ENCODE measurements at places on chromosomes 4 and X.

DNA sequence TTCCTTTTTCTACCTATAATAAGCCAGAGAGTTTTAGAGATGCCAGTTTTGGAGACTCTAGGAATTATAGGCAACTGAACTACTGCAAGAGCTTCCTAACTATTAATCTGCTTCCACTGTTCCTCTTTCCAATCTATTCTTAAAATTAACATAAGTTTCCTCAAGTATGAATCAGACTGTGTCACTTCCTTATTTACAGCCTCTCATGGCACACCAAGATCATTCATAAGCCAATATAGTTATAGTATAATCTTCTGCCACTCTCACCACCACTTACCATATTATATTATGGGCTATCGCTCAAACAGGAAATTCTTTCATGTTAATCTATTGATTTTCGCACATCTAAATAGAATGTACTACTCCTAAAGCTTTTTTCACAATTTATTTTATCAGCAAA, 383.5 kb downstream of the STPG2 start:
- DNase-seq: no peak

DNA sequence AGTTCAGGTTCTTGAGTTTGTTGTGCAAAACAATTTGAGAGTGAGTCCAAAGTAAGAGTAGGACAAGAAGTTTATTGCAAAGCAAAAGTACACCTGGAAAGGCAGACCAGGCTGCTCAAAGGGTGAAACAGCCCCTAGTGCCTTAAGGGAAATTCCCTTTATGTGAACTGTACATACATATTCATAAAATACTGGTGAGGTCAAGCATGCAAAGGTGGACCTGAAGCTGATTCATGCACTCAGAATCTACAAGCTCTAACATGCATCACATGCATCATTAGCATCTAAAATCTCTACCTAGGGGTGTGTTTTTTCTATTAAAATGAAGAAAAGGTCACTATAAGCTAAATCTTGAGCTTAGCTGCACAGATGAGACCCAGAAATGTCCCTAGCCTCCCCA, 266.9 kb downstream of the SPATA18 start:
- DNase-seq: no peak

DNA sequence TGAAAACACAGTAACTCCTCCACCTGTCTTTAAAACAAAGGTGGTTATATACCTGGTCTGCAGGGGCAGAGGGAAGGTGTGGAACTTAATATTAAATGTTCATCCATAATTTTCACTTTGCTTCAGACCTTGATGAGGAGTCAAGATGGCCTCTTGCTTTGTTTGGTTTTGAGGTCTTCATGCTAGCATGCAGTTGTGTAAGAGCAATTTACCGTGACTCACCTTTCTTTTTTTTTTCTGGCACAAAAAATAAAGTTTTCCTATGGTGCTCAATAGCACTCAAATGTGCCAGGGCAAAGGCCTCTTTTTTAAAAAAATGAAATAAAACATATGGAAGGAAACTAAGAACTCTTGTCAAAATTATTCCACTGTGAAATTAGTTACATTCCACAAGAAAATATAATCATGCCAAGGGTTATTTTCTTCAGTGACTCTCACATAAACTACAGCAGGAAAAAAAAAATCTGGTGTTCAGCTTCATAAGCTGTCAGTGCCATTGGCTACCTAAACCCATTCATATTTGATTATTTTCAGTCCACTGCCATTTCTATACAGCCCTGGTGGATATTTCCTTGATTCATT, 128.2 kb downstream of the SLC7A11 start:
- peak; percentile 40 for DNase-seq

DNA sequence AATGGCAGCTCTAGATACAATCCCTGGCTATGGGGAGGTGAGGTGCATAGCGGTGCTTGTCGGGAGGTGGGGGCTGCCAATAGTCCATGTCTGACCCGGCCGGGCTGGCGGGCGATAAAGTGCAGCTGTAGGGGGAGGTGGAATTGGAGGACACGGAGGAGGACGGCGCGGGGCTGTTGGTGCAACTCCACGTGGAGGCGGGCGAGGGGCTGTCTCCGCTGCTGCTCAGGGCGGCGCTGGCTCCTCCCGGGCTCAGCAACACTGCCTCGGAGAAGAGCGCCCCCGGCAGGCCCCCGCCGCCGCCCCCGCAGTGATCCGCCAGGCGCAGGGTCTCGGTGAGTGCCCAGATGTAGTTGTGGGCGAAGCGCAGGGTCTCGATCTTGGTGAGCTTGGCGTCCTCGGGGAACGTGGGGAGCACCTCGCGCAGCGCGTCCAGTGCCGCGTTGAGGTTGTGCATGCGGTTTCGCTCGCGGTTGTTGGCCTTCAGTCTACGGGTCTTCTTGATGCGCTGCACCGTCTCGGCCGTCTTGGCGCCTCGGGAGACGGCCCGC, 1.3 kb downstream of the NEUROG2 start:
- DNase-seq: no peak

DNA sequence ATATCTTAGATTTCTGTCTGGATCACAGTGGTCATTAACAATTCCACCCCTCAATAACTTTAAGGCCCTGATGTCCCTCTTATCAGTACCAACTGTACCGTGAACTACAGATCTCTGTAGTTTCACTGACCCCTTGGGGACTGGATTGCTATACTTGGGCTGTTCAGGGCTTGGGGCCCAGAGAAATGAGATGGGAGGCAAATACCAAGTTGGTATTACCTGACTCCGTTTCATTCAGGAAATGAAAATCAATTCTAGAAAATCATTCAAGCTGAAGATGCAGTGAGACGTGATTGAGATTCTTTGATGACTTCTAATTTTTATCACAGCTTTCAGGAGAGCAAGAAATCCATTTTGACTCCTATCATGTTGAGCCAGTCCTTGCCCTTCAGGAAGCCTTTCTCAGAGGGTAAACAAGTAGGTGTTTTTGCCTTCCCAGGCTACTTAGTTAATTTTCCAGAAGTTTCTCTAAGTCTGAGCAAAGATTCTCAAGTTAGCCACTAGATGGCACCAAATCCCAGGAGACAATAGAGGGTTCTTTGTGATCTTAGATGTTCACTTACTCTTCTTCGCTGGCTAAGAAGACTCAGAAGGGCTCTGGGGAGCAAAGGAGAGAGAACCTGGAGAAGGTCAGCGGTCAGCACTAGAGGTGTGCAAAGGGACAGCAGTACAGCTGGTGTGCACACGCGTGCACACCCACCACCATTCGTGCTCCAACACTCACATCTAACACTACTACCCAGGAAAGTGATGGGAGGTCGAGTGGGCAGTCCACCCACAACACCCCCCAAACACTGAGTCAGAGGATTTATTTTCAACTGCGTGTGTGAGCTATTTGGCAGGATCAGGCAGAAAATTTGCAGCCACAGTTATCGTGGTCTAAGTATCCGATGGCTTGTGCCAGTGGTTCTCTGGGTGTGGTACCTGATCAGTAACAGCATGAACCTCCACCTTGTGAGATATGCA, 7.4 kb downstream of the HNRNPH2 start:
- DNase-seq: peak; percentile 59

DNA sequence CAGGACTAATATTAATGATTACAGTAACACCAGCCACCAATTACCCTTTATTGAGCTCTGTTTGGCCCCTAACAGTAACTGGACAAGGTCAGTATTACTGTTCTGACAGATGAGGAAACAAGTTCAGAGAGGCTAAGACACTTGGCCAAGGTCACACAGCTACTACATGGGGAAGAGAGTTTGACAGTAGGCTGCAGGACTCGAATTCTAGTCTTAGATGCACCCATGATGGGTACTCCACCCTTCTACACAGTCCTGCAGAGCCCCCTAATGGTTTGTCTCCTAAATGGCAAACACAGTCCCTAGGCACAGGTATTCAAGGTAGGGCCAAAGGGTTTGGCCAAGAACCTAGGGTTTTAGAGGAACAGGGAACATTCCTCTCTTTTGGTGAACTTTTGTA, 93.9 kb downstream of the NSUN7 start:
- no peak for DNase-seq

DNA sequence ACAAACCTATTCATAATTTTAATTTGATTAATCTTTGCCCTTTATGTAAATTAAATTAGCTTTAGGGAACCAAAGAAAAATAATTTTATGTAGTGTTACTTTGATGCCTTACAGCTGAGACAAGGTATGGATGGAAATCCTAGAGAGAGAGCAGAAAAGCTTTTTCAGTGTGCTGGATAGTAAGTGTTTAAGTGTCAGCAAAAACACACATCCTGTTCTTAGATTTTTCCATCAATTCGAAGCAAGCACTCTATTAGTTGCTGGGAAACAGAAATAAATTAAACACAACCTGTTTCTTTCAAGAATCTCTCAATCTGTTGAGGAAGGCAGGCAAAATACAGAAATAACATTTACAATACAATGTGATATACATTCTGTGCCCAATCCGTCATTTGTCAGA, 327.8 kb downstream of the GALNTL6 start:
- DNase-seq: no peak

- DNase-seq: no peak
Measured at GRCh38 chr4:6561706-6562371, 13.2 kb upstream of the MAN2B2 start.

DNA sequence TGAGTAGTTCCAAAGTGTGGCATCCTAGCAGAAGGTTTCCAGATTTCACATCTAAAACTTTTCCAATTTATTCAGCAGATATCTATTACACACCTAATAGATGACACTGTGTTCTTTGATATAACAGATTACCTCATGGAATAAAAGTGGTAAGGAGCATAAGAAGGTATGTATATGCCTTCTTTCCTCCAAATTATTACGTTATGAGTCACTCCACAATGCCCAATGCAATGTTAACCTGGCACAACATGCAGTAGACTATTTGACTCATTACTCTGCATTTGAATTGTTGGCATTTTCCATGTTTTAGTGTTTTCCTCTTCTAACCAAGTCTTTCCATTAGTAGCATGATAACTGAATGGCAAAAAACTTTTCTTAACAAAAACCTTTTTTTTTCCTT, 383.6 kb downstream of the ADGRL3 start:
- DNase-seq: no peak

DNA sequence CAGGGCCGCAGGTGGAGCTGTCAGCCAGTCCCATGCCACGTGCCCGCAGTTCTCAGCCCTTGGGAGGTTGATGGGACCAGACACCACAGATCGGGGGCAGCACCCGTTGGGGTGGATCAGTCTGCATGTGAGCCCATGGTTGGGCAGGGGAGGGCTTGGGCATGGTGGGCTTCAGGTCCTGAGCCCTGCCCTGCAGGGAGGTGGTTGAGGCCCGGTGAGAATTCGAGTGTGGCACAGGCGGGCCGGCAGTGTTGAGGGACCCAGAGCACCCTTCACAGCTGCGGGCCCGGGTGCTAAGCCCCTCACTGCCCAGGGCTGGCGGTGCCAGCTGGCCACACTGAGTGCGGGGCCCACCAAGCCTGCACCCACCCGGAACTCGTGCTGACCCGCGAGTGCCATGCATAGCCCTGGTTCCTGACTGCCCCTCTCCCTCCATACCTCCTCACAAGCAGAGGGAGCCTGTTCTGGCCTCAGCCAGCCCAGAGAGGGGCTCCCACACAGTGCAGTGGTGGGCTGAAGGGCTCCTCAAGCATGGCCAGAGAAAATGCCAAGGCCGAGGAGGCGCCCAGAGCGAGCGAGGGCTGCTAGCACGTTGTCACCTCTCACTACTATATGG, 696.1 kb downstream of the TGIF2LX start:
- no peak for DNase-seq

GRCh38 chr4:162422312-162422711, 258.5 kb upstream of the FSTL5 start:
- no peak for DNase-seq
